ENCODE measurements at places on chromosomes 4 and X.

- DNase-seq: no peak
Observed at GRCh38 chr4:153159728-153160221, 44.5 kb upstream of the TRIM2 start.

GRCh38 chr4:154305616-154306015 is 186.0 kb downstream of the DCHS2 start:
- DNase-seq: no peak

GRCh38 chrX:123731987-123732669 is 724 bp downstream of the THOC2 start:
- DNase-seq: no peak

GRCh38 chrX:63350465-63350877 is 661 bp downstream of the SPIN4 start:
- no peak for DNase-seq
